ENCODE measurements at places on chromosomes 4 and X.

DNA sequence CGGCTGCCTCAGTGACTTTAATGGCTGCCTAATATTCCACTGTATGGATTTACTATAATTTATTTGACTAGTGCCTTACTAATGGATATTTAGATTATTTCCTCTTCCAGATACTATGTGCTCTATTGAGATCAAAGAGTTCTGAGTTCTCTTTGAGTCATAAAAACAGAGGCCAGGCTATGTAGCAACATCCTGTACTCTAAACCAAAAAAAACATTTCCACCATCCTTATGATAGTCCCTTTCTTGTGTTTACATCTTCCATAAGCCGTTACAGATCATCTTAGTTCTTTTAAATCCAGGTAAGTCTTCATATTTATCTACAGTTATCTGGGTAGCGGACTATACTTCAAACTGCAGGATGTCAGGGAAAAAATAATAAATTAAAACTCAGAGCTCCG, 56.6 kb upstream of the TMEM184C start:
- DNase-seq, result no peak

- no peak for DNase-seq
Observed at GRCh38 chr4:15894921-15895916, 43.3 kb downstream of the FGFBP1 start.

- no peak for DNase-seq
Observed at GRCh38 chrX:145190801-145191389, 56.4 kb upstream of the SPANXN1 start.

- DNase-seq, result no peak
Observed at GRCh38 chrX:116607776-116608175, 145.0 kb upstream of the CT83 start.

DNA sequence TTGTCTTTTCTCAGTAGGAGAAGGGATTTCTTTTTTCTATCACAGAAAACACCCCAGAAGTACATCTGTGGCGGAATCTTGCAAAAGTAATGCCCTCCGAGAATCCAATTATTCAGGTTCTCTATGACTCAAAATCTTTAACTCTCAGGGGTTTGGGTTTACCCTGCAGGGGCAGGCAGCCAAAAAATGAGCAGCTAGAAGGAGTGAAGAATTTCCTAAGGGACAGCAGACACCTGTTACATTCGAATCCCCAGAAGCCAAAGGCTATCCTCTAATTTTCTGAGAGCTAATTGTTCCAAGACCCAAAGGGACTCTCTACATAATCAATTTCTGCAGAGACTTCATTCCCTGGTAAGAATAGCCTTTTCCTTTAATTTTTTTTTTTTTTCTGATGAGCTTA, 27.5 kb upstream of the CBR4 start:
- DNase-seq, result no peak
